ENCODE measurements at places on chromosomes 2 and 18.

DNA sequence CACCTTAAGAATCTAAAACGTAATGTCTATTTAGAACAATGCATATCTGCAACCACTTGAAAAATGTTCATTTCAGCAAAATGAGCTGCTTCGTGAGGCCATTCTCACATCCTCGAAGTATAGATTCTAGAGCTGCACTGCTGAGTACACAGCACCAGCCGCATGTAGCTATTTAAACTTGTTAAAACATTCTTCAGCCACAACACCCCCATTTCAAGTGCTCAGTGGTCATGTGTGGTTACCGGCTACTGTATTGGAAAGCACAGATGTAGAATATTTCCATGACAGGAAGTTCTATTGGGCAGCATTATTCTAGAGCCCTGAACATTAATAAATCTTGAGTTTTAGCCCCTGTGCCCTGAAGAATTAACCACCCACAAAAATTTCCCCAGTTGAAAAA is 35.0 kb downstream of the SUMO1 start:
- DNase-seq = no peak

GRCh38 chr2:64937687-64938491 is 51.3 kb upstream of the SLC1A4 start:
- DNase-seq = no peak

DNA sequence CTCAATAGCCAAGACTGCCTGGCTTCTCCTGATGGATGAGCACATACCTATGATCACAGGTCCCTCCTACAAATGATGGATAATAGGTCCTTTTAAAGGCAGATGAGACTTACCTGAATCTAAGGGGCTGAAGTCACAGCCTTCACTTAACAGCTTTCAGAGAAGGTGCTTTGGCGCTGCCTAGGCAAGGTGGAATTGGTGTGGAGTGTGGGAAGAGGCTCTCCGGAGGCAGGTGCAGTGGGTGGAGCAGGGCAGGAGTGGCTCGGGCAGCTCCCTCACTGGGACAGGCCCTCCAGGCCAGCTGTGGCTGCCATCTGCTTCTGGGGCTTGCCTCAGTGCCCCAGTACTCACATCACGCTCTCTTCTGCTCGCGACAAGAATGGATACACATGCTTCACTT is 99.0 kb upstream of the TPO start:
- DNase-seq = no peak

DNA sequence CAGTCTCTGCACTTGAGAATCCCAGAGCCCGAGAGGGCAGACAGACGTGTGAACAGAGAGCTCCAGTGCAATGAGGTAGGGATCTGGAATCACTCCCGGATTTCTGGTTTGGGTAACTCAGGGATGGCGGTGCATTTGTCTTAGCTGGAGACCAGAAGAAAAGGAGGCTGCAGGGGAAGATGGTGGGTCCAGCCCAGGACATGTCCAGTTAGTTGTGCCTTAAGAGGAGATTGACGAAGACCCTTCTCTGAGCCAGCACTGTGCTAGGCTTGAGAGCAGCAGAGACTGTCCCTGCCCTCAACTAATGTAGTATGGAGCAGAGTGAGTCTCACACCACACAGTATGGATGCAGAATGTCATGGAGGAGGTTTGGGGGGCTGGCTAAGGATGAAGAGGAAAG is 150.6 kb upstream of the COPS8 start:
- DNase-seq = no peak

DNA sequence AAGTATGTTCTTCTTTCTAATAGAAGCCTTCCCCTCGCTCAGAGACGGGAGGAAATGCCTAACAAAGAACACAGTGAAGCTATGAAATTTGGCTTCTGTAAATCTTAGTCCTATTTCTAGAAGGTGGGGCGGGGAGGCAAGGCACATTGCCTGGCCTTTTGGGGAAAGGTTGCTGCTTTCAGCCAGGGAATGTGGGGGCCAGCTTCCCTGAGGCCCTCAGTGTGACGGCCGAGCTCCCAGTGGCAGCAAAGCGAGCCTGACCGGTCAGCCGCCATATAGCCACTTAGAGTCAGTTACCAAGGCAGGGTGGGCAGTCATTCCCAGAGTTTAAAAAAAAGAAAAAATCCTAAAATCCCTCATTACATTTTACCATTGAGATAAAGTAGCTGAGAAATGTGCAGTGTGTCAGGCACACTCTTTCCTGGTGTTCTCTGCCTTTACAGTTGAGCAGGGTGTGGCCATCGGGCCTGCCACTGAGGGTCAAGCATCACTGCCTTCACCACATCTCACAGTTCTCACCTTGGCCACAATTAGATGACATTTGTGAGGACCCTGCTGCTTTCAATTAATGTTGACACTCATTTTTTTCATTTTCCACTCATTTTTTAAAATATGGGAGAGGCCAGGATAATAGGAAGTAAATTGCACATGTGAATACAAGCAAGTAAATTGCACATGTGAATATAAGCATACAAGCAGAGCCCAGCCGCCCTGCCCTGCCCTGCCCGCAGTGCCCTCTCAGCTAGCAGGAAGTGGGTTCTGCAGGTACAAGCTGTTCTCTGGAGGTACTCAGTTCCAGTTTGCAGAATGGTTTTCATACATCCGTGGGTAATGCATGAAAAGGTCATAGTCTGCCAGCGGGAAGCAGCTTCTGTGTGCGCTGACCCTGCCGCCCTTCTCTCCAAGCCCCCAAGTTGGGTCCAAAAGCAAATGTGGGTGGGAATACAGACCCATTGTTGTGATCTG is 76.9 kb downstream of the WDSUB1 start:
- no peak for DNase-seq

- no peak for DNase-seq
Observed at GRCh38 chr2:238106698-238107524, 6.8 kb downstream of the ESPNL start.

GRCh38 chr2:45965871-45966498 is 314.5 kb downstream of the PRKCE start:
- DNase-seq = no peak

- no peak for DNase-seq
Observed at GRCh38 chr18:44723411-44723810, 42.7 kb downstream of the SETBP1 start.

DNA sequence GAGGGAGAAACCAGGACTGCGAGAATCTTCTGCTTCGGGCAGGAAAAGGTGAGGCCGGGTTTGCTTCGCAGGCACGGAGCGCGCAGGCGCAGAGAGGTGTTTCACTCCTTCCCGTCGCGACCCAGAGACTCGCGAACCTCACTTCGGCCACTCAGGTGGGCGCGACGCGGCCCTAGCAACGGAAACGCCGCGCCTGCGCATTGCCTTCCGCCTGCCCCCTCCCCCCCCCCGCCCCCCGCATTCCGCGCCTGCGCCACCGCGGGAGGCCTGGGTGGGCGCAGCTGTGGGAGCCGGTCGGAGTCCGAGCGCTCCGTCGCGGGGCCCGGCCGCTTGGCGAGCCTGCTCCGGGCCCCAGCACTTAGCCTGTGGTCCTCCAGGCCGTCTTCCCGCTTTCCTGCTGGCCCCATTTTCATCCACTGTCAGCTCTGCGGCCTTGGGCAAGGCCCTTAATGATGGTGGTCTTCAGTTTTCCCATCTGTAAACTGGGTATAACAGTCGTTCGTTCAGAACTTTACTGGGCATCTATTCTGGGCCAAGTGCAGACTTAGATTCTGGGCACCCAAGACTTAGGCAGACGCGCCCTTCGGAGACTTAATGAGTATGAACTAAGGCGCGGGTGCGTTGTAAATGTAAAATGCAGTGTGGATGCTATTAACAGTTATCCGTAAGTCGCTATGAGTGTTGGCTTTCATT is 62.1 kb upstream of the ACKR3 start:
- no peak for DNase-seq

- no peak for DNase-seq
Observed at GRCh38 chr2:231701456-231702373, 6.6 kb upstream of the PTMA start.

- no peak for DNase-seq
Observed at GRCh38 chr2:43636621-43637020, 439 bp upstream of the PLEKHH2 start.

GRCh38 chr2:46469700-46470099 is 9.7 kb upstream of the TMEM247 start:
- no peak for DNase-seq

DNA sequence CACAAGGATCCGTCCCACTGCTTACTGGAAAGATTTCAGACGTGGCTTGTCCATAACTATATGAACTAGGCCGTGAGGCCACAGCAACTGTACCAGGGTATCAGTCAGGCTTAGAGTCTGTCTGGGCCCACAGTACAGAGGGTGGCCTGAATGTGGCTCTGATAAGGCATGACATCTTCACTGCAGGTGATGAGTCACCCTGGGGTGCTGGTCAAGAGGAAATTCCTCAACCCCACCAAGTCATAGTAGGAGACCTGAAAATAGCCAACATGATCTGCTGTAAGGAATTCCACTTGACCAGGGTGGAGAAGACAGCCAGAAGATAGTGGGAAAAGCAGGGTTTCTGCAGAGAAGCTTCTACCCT is 107.7 kb downstream of the INHBB start:
- DNase-seq = no peak

DNA sequence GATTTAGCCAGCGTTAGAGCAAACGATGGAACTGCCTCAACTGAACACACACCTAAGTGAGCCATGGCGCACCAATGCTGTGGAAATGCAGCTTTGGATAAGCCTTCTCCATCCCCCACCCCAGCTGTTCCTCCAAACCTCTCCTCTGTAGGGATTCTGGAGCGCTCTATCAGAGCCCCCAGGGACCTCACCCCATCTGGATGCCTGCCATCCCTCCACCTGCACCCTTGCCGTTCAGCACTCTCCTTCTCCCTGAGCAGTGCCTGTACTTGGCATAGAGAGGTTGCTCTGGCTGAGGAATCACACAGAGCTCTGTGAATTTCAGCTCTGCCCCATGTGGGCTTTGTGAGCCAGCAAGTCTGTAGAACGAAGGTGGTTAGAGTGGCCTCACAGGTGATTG is 42.8 kb upstream of the INHBB start:
- DNase-seq = no peak

DNA sequence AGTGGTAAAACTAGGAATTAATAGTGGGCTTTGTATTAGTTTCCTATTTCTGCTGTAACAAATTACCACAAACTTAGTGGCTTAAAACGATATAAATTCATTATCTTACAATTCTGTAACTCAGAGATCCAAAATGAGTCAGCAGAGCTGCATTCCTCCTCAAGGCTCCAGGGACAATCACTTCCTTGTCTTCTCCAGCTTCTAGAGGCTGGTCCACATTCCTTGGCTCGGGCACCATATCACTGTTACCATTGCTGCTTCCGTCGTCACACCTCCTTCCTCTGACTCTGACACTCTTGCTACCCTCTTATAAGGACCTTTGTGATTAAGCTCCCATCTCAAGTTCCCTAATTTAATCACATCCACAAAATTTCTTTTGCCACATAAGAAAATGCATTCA is 567.8 kb upstream of the KLHL29 start:
- no peak for DNase-seq

DNA sequence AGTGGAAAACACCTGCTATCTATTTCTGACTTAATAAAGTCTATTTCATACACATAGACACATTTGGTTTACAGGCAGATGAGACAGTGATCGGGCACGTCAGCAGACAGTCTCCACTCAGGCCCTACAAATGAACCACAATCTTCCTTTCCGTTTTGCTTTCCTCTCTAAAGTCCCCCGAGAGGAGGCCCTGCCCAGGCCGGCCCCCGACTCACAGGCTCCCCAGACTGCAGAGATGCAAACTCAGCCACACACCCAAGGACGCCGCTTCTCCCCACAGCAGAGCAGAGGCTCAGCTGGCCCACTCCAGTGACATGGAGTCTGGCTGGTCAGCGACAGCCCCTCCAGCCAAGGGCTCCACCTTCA is 9.3 kb upstream of the MTERF4 start:
- no peak for DNase-seq

All from LNCaP clone FGC (cell line).